ENCODE measurements at places on chromosomes 7 and 10.

GRCh38 chr10:66378117-66378876 is 547.5 kb upstream of the LRRTM3 start:
- no peak for DNase-seq

GRCh38 chr7:151796091-151796870 is 80.6 kb downstream of the PRKAG2 start:
- DNase-seq, result no peak

DNA sequence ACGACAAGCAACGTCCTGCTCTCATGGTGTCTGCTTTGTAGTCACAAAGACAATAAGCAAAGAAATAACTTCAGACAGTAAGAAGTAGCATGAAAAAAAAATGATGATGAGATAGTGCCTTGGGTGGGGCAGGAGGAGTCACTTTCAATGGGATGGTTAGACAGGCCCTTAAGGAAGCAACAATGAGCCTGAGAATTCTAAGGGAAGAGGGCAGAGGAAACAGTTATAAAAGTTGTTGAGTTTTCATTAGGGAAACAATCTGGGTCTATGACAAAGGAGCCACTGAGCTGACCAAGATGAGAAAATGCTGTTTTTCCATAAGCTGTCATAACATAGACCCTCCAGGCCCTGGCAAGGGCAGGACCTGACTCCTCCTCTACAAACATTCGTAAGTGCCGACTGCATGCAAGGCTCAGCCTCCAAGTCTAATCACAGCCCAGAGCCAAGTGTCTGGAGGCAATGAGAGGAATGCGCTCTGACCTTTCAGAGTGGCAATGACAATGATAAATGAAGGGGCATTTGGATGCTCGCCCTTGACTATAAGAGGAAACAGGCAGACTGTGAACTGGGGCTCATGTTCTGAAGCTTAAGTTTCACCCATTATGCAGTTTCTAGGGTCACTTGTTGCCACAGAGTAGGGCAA is 43.7 kb downstream of the PPP1R3C start:
- no peak for DNase-seq

DNA sequence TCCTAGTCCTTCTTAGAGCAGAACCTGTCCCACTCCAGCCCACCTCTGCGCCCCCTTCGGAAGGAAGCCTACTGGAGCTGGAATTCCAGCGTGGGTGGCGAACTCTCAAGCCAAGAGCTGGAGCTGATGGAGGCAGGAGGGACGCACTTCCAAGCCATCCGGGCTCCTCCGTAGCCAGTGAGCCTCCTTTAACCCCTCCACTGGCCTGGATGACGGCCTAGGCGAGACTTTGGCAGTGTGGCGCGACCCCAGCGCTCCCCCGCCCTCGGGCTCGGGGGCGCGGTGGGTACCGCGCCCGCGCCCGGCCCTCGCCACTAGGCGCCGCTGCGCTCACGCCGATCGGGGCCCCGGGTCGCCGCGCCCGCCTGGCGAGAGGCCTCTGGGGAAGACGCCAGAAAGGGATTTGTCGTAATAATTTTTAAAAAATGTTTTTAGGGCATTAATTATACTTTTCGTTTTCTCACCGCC is 5.1 kb upstream of the EMX2 start:
- no peak for DNase-seq

DNA sequence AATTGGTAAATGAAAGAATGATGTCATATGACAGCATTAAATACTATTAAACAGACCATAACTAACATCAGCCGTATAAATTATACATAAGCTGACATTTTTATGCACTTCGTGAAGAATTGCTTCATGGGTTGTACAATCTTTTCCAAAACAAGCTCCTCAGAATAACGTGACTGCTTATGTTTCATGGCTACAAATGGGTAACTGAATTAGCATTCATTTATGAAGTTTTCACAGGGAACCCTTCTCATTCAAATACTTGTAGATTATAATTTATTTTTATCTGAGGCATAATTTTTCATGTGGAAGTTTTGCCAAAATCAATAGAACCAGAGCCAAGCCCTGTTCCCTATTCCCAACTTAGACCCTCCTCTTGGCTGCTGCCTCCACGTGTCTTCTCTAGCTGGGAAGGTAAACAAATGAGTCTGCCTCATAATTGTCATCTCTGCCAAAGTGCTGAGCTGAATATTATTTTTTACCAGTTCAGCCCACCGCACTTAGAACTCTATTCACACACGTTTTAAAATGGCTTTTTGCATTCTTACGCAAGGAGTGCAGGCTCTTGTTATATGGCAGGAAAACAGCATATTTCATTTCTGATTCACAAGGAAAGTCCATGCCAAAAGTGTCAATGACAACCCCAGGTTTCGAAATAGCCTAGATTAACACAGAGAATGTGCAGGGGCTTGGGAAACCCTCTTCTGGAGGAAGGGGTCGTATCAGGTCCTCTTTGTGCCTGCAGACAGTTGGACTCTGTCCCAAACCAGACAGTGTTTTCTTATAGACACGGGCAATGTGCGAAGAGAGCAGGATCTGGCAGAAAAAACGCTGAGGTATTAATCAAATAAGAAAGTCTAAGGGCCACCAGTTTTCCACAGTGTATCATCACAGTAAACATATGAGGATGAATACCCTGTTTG is 370.7 kb upstream of the MGMT start:
- DNase-seq, result peak; percentile 27

DNA sequence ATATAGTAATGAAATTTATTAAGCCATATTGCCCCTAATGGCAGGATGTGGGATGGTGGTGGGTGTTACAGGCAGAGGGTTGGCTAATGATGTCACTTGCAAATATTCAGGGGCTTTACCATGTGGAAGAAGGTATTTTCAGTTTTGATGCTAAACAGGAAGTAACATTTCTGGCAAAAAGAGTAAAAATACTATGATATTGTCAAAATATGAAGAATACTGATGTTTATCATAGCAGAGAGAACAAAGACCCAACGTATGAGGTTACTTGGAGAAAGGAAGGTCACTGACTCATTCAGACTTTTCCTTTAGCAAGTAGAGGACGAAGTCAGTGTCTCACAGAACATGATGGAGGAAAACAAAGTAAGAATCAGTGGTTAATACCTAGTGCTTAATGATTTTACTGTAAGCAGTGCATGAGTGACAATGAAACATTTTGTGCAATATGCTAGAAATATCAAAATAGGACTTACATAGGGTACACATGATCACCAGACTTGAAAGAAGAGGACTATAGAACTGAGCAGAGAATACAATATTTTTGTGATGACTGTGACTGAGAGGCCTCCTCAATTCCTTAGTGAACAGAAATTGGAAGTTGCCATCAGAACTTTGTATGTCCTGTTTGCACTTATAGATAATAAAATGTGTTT is 89.7 kb upstream of the STEAP4 start:
- DNase-seq, result no peak

DNA sequence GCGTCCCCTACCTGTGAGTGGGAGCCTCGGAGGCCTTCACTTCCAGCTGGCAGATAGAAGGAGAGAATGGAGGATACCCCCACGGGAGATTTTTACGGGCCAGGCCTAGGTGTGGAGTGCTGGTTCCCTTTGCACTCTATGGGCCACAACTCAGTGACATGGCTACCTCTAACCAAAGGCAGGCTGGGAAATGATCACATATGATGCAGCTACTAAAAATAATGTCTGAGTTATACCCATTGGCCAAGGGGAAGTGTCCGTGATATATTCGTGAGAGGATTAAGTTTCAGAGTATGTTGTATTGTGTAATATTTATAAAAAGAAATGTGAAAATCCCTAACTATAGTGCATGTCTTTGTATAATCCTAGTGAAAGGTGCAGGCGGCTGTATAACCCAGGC is 13.5 kb upstream of the HIPK2 start:
- no peak for DNase-seq

DNA sequence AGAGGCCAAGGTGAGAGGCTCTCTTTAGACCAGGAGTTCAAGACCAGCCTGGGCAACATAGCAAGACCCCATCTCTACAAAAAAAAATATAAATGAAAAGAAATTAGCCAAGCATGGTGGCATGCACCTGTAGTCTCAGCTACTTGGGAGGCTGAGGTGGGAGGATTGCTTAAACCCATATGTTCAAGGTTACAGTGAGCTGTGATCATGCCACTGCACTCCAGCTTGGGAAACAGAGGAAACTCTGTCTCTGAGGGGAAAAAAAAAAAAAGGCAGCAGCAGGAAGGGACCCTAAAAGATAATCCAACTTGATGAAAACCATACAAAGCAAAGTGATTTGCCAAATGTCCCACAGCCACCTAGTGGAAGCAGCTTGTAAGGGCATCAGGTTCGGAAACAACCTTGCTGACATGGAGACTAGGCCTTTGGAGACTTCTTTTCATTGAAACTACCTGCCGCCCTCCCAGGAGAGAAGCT is 15.6 kb upstream of the PBLD start:
- no peak for DNase-seq

- DNase-seq, result no peak
Observed at GRCh38 chr10:47364366-47364765, 16.2 kb downstream of the RBP3 start.

GRCh38 chr7:28626624-28627262 is 214.4 kb downstream of the CREB5 start:
- no peak for DNase-seq

GRCh38 chr10:14781763-14782162 is 7.1 kb upstream of the FAM107B start:
- DNase-seq, result no peak

- no peak for DNase-seq
Observed at GRCh38 chr10:513393-513792, 176.1 kb downstream of the DIP2C start.

DNA sequence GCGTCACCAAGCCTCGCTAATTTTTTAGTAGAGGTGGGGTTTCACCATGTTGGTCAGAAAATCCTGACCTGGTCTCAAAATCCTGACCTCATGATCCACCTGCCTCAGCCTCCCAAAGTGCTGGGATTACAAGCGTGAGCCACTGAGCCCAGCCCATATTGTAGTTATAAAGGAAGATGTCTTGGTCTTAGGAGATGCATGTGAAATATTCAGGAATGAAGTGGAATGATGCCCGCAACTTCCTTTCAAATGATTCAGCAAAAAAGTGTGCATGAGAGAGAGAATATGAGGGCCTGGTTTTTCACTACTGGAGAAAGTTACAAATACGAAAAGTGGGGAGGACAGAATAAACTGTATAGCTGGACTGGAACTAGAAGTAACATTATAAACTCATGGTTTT is 15.9 kb downstream of the TMEM209 start:
- DNase-seq, result no peak

GRCh38 chr10:99888622-99889021 is 106.2 kb downstream of the ABCC2 start:
- DNase-seq, result no peak

GRCh38 chr7:101838837-101839483 is 21.5 kb downstream of the CUX1 start:
- DNase-seq, result no peak

- peak; percentile 20 for DNase-seq
Observed at GRCh38 chr7:157851501-157852067, 514.8 kb downstream of the DNAJB6 start.

GRCh38 chr7:127865466-127865865 is 165.8 kb downstream of the LRRC4 start:
- no peak for DNase-seq

- DNase-seq, result no peak
Observed at GRCh38 chr10:6145166-6145987, 56.5 kb downstream of the RBM17 start.

Data from breast epithelium (tissue), 4 donors.